Activated naive CD4-positive, alpha-beta T cell treated with anti-CD3 and anti-CD28 coated beads, Interleukin-2, amount 50 U/mL, for 72 hours (primary cell): ENCODE measurements at places on chromosomes 11 and 22. TPM values are rescaled to one million over a fixed set of nuclear protein-coding genes. Genes with fewer than 3 reads are reported as not detected.
A peak's percentile ranks its signal among the peaks of the same experiment; 100 is the strongest.

MS4A8 gene
- not detected for total RNA-seq

OR51L1 gene
- not detected for total RNA-seq

USP35 gene
- 21.8 TPM for total RNA-seq

GTSE1 gene
- total RNA-seq, result 56.1 TPM

KDM4E gene
- total RNA-seq, result not detected

E2F8 gene
- total RNA-seq, result 24.8 TPM

DDI1 gene
- total RNA-seq, result not detected

BIK gene
- 0.98 TPM for total RNA-seq

TSSK2 gene
- total RNA-seq, result not detected

KCNA4 gene
- not detected for total RNA-seq

- no peak for DNase-seq
Measured at GRCh38 chr11:1226226-1226985, 3.5 kb downstream of the MUC5B start.

- no peak for DNase-seq
Measured at GRCh38 chr11:91912322-91912721, 312.3 kb upstream of the FAT3 start.

GRCh38 chr11:36354221-36355003 is 58.3 kb downstream of the PRR5L start:
- DNase-seq, result no peak

GRCh38 chr11:78020246-78020645 is 2.8 kb downstream of the KCTD14 start:
- DNase-seq, result no peak

DNA sequence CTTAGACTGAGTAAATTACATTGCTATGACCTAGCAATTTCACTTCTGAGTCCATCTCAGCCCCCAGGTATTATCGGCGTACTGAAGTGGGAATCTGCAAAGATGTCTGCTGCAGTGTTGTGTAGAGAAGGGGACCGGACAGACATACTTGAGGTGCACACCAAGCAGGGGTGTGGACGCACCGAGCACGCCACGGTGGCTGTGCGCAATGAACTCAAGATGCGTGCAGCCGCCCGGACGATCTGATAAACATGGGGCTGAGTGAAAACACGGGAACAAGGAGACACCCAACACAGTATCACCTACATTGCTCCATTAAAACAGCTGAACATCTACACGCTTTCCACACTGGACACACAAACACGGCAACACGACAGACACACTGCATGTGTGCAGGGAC is 454.3 kb downstream of the OPCML start:
- no peak for DNase-seq

GRCh38 chr22:48695251-48695650 is 1132.4 kb downstream of the BRD1 start:
- DNase-seq, result no peak

DNA sequence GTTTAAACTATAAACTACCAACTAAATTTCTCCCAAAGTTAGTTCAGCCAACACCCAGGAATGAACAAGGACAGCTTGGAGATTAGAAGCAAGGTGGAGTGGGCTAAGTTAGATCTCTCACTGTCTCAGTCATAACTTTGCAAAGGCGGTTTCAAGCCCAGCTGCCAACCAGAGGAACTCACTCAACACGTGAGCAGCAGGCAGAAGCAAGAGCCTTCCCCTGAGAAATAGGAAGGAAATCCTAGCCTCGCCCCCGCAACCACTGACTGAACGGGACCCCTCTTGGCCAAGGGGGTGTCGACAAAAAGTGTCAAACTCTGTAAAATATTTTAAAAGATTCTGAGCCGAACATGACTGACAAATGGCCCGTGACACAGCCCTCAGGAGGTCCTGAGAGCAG is 4.4 kb upstream of the KRTAP5-9 start:
- no peak for DNase-seq

- no peak for DNase-seq
Measured at GRCh38 chr11:122979103-122979814, 2.4 kb downstream of the BSX start.

DNA sequence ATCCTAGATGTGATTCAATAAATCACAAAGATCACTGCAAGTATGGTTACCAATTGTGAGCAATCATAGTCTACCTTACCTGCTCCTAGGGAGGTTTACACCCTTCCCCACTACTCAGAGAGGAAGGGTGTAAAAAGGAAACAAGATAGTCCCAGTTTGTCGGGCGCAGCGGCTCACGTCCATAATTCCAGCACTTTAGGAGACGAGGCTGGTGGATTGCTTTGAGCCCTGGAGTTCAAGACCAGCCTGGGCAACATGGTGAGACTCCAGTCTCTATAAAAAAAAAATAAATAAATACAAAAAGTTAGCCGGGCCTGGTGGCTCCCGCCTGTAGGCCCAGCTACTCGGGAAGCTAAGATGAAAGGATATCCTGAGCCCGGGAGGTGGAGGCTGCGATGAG is 962 bp upstream of the AMBRA1 start:
- no peak for DNase-seq

DNA sequence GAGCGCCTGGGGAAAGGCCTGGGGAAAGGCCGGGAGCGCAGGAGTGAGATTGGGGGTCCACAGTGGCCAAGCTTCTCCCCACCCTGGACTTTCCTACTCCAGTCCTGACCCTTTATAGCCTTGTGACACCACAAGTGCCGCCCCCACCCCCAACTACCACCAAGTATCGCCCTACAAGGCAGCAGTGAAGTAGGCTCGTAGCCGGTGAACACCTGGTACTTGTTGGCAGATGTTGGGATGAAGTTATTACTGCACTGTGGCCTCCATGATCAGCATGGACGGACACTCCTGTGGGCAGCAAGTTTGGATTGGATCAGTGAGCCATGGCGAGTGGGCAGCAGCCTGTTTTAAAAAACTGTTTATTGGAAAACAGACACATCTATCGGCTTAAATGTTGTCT is 45.0 kb downstream of the EIF3F start:
- DNase-seq, result no peak

DNA sequence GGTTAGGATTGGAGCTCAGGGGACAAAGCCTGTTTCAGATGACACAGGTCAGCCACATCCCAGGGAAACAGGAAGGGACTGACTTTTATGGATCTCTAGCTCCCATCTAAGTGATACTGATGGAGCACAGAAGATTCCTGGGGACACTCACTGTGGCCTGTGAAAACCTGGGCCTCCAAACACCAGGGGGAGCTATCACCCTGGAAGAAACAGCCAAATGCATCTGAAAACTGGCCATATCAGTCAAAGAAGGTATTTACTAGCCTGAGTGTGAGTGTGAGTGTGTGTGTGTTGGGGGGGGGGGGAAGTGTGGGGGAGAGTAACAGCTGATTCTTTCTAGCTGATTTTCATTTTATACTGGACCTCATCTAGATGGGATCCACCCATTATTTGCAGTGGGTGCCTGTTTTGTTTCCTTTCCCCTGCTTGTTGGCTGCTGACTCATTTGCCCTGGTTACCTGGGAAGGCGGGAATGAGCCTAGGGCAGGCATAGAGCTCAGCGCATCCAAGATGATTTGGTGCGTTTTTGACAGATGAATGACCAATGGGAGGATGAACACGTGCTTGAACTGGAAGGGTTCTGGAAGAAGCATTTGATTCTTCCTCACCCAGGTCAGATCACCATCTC is 284.0 kb downstream of the KIRREL3 start:
- peak; percentile 51 for DNase-seq

- no peak for DNase-seq
Measured at GRCh38 chr11:12942157-12942556, 67.0 kb upstream of the RASSF10 start.

- DNase-seq, result no peak
Measured at GRCh38 chr22:43425976-43426785, 14.4 kb downstream of the MPPED1 start.

DNA sequence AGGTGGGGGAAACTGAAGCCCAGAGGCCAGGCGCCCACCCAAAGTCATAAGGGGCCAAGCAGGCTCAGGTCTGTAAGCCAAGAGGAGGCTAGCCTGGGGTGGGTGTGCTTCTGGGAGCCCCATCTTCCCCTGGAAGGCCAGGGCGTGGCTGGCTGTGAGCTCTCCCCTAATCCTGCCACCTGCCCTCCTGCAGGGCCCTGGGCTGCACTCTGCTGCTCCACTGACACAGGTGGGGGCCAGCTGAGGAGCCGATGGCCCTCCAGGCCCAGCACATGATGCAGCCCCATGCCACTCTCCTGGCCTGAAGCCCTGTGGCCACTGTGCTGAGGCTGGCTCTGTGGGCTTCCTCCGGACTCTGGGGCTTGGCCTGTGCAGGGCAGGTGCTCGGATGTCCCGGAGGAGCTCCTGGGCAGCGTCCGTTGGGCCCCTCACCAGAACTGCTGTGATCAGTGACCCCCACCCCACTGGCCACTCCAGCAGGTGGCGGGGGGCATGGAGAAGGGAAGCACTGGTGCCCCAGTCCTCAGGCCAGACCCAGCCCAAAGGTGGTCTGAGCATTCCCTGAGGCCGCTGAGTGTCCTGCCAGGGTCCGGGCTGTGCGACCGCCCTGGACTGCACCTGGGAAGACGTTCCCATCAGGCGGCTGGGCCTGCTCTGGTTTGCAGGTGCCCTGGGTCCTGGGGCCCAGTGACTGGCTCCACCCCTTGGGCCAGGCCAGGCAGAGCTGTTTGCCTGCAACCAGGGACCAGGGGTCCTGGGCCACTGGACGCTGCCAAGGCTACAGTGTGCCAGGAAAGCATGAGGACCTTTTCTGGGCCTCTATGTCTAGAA is 8.5 kb downstream of the PIM3 start:
- DNase-seq, result peak; percentile 71

DNA sequence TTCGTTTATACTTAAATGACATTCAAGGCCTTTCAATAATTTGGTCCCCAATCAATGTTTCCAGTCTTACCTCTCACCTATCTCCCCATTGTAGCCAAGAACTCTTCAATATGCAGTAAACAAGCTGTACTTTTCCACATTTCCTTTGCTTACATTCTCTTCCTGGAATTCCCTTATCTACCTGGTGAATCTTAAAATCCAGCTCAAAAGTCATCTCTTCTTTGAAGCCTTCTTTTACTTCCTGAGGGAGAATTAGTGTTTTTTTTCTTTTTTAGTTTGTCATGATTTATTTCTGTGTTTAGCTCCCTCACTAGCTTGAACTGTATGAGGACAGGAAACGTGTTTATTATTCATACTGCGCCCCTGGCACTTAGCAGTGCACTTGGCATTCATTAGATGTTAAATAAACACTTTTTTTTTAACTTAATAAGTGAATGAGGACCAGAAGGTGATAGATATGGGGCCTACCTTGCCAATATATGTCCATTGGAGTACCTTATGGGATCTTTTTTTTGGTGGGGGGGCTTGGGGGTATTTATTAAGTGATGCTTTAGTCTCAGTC is 4.9 kb upstream of the PTS start:
- DNase-seq, result no peak

- no peak for DNase-seq
Measured at GRCh38 chr11:107834995-107835394, 23.6 kb downstream of the SLC35F2 start.

- no peak for DNase-seq
Measured at GRCh38 chr11:2309251-2310072, 7.6 kb downstream of the TSPAN32 start.

DNA sequence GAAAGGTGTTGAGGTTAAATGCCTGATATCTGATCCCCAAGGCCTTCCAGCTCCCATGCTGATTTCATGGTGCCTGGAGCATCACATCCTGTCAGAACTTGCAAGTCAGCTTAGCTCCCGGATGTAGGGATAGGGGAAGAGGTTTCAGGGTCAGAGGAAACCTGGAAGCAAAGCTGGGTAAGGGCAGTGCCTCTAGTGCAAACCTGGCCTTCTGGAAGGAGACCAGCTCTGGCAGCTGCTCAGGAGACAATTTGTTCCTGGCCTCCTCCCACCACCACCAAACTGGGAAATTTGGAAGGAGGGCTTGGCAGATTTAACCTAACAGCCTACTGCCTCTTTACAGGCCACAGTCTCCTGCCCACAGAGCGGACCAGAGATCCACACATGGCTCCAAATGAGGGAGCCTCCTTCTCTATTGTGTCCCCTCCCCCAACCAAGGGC is 9.2 kb upstream of the TSKU start:
- no peak for DNase-seq

DNA sequence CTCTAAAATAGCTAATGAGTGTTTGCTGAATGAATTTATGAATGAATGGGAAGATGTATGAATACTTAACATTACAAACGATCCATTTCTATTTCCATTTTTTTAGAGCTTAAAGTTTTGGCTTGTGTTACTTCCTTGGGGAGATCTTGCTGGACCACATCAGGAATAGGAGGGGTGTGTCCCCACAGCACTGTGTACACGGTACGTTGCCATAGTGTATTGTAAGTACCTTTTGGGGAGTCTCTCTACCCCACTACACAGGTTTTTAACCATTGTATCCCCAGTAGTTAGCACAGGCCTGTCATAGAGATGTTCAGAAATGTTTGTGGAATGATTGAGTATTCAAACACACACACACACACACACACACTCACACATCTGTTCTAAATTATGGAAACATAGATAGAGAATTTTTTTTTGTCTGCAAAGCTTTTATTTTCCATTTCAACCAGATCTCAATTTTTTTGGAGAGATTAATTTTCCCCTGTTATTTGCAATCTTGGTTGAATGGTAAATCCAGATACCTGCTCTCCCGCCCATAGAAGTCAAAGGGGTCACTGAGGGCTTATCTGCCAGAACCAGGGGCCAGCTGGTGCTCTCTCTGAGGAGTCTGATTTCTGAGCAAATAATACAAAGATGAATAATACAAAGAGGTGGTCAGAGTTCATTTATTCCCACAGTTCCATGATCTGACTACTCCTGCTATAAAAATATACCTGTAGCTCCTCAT is 471.0 kb downstream of the INSC start:
- no peak for DNase-seq

GRCh38 chr11:65404638-65405339 is 17.8 kb upstream of the NEAT1 start:
- DNase-seq, result no peak

DNA sequence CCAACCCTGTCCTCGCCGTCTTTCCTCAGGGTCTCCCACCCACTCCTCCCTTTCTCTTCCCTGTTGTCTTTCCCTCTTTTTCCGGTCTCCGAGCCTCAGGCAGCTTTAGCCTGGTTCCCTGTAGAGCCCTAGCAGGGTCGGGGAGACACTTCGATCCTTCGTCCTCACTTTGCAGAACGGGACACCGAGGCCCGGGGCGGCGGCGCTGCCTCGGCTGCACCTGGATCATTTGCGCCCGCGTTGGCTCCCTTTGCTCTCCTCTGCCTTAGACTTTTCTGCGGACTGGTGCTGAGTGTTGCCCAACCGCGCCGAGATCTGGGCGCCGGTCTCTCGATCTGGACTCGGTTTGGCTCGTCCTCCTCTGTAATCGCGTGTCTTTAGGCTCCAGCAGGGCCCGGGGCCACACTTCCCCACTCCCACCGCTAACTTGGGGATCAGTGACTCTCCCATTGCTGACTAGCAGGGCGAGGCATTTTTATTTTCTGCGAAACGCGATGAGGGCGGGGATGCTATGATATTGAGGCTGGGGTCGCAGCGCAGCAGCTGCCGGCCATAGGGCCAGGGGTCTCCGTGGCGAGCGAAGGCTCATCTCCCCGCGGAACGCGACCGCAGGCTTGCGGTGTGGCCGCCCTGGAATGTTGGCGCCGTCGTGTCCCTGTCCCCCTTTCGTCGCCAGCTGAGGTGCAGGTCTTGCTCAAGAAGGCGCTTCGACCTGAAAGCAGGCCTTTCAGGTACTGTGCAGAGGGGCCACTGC is 1.6 kb upstream of the E2F8 start:
- peak; percentile 30 for DNase-seq

- no peak for DNase-seq
Measured at GRCh38 chr22:50010676-50011446, 1.7 kb downstream of the IL17REL start.
